ACHN (cell line): ENCODE measurements at places on chromosomes 5 and 9.

DNA sequence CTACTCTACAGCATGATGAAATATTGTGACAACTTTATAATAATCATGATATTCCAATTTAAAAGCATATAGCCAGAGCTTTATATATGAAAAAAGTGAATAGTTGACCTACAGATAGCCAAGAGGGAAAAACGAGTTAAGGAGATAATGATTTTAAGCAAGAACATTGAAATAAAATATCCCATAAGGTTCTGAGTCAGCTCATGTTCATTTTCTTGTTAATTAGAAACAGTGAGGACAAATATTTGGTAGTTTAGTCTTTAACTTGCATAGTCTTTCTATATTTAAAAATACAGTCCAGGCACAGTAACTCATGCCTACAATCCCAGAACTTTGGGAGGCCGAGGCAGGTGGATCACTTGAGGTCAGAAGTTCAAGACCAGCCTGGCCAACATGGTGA lies 55.8 kb upstream of the CDH6 start:
- no peak for DNase-seq

- DNase-seq = no peak
Observed at GRCh38 chr9:9395539-9395938, 1217.3 kb downstream of the PTPRD start.

DNA sequence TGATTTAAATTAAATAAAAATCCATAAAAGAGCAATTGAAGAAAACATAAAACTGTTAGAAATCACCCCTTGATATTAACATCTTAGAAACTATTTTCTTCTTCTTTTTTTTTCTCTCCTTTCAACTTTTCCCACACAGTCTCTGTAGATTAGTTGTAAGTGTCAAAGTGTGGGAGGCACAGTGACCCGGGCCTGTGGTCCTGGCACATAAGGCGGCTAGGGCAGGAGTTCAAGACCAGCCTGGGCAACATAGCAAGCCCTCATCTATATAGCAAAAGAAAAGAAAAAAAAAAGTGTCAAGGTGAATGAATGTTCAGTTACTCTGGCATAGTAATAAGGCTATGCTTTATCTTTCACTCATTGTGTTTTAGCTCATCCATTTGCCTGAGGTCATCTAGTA lies 14.2 kb downstream of the RORB start:
- DNase-seq = no peak

DNA sequence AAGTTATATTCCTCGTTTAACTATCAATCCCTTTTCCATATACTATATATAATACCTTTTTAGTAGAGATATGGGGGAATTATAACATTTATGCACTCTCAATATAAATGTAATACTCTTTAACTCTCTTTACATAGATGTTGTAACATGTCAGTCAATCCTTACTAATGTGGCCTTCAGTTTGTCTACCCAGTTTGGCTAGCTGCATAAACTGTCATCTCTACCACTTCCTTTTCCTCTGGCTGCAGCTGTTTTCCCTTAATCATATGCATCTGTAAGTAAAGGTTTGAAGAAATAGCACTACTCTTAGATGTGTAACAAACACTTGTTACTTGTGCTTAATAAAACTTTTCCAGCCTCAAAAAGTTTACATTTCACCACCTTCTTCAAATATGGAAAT lies 13.4 kb downstream of the ABHD17B start:
- no peak for DNase-seq

GRCh38 chr5:134085411-134085810 lies 29.1 kb upstream of the TCF7 start:
- DNase-seq = no peak

DNA sequence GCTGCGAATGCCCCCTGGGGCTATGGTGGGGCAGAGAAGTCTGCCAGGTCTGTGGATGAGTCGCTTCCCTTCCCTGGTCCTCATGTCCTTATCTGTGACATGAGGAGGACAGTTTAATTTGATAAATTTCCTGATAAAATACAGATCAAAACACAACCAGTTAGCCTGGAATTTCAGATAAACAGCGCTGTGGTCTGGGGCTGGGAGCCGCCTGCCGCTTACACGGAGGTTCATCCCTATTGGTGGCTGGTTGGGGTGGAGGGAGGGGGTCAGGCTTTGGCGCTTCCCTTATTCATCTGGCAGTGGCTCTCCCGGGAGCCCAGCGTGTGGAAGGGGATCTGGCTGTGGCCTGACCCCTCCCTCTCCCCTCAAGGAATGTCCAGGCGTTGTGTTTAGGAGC lies 17.9 kb downstream of the CRB2 start:
- no peak for DNase-seq

- no peak for DNase-seq
Observed at GRCh38 chr5:36001032-36001431, 9.8 kb upstream of the UGT3A1 start.

- no peak for DNase-seq
Observed at GRCh38 chr9:130104491-130105193, 50.9 kb downstream of the GPR107 start.

DNA sequence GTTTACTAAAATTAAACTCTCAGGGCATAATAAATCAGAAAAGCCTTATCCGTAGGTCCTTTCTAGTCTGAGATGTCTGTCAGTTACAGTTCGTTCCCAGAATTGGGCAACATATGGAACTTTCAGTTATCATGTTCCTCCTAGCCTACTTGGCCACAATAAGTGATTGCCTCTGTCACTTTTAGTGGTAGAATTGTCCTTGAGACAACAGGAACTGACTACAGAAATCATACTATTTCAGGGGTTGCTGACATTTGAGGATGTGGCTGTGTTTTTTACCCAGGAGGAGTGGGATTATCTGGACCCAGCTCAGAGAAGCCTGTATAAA lies 956 bp downstream of the ZNF189 start:
- DNase-seq = no peak

GRCh38 chr9:3863111-3863528 lies 337.3 kb upstream of the RFX3 start:
- peak; percentile 59 for DNase-seq

DNA sequence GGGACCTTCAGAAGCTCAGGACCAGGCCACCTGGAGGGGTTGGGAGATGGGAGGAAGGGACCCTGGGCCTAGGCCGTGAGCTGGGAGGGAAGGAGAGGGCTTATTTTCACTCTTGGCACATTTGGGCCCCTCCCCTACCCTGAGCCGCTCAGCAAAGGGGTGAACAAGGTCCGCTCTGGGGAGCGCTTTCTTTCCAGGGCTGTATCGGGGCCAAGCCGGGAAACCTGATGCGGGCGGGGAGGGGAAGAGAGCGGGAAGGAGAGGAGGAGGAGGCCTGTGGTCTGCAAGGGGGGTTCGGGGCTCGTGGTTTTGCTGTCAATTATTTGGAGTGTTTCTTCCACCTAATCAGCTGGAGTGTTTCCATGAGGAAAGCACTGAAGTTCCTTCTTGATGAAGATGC lies 62.7 kb upstream of the RXRA start:
- DNase-seq = no peak

GRCh38 chr5:42721484-42721883 lies 35.1 kb upstream of the CCDC152 start:
- DNase-seq = no peak

GRCh38 chr9:673966-674526 lies 167.5 kb upstream of the DMRT1 start:
- no peak for DNase-seq

GRCh38 chr5:92907938-92908606 lies 672.9 kb downstream of the NR2F1-AS1 start:
- no peak for DNase-seq

DNA sequence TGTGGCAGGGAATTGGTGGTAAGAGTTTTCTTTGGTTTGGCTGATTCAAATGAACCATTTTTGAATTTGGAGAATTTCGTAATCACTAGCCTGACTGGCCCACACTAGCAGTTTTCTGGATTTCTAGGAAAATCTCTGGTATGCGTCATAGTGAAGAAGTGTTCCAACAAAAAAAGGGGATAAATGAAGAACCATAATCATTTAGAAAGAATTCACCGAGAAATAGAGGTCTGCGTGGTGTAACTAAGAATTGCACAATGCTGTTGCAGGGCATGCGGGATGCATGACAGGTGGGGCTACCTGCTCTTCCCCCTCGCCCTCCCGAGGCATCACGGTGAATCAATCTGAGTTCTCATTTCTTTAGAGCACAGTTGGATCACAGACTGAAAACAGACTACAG lies 232.3 kb upstream of the PAPPA start:
- DNase-seq = no peak

- DNase-seq = no peak
Observed at GRCh38 chr5:124524552-124525232, 221.7 kb downstream of the ZNF608 start.

DNA sequence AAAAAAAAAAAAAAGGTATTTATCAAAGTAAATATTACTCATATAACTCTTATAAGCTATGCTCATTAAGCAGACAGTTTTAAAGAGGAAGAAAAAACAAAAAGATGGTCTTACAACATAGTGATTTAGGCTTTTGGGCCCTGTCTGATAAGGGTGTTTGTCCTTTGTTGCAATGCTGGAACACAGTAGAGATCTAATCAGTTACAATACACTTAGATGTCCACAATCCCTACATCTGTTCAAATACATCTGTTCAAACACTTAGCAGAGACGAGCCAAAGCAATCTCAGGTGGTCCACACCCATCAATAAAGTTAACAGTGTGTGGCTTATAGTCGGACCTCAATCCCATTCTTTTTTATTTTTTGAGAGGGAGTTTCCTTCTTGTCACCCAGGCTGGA lies 11.0 kb downstream of the PRXL2C start:
- no peak for DNase-seq

DNA sequence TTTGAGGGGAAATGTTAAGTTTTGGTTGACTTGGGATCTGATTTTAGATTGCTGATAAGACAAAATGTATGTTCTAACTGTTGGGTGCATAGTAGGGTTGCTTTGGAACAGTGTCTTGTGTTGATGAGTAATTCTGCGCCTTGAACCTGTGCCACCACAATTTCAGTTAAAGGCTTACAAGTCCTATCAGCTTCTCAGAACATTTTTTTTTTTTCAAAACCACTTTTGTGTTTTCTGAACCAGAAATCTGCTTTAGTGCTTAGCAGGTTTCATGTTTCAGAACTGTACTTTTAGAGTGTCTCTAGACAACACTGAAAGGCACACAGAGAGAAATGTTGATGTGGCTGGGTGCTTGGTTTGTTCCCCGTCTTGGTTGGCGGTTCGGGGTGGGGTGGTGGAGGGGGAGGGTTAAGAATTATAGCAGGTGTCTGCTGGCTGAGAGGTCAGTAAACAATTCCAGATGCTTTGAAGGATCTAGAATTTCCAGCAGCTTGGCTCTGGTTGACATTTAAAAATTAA lies 84.6 kb downstream of the ANKRD55 start:
- DNase-seq = no peak

GRCh38 chr5:87053146-87053545 lies 214.5 kb upstream of the RASA1 start:
- DNase-seq = no peak

DNA sequence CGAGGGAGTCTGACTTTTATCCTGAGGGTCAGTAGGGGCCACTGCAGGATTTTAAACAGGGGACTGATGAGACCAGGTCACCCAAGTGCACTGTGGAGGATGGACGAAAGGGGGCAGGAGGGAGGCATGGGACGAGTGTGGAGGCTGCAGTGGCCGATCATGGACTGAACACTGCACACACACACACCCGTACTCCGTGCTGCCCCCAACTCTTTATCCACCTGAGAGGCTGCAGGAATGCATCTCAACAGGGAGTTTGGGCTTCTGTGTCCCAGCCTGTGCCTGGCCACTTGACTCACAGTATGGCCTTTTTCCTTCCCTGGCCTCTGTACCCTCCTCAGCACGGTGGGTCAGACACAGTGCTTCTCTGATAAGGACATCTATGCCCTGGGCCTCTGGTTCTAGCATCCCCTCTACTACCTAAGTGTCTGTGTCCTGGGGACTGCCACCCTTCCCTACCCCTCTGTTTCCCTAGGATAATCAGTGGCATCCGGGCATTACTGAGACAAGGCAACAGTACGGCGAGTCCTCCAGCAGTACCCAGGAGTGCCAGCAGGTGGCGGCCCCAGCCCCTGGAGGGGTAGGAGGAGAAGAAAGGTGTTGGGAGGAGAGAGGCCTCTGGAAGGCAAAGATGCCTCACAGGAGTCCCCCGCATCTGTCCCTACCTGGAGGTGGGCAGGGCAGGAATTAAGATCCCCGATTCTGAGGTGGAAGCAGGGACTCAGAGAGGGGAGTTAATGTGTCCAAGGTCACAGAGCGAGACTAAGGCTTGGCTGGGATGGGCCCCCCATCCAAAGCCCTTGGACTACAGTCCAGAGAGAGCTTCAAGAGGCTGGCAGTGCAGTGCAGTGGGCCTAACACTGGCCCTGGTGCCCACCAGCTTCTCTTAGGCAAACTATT lies 5.1 kb upstream of the CDX1 start:
- DNase-seq = peak; percentile 75

DNA sequence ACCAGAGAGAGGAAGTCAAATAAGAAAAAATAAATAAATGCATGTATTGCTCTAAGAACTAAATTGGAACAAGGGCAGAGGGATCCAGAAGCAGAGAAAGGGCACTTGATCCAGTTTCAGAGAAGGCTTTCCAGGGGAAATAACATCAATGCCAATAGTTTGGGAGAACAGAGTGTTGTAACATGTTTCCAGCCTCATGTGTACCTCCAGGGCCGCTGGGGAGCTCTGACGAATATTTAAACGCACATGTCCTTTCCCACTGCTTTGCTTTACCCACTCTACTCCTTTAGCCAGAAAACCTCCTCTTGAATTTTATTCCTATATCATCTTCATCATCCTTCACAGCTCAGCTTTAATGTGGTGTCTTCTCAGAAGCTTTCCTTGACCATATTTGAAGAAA lies 233.7 kb downstream of the ENC1 start:
- DNase-seq = no peak

DNA sequence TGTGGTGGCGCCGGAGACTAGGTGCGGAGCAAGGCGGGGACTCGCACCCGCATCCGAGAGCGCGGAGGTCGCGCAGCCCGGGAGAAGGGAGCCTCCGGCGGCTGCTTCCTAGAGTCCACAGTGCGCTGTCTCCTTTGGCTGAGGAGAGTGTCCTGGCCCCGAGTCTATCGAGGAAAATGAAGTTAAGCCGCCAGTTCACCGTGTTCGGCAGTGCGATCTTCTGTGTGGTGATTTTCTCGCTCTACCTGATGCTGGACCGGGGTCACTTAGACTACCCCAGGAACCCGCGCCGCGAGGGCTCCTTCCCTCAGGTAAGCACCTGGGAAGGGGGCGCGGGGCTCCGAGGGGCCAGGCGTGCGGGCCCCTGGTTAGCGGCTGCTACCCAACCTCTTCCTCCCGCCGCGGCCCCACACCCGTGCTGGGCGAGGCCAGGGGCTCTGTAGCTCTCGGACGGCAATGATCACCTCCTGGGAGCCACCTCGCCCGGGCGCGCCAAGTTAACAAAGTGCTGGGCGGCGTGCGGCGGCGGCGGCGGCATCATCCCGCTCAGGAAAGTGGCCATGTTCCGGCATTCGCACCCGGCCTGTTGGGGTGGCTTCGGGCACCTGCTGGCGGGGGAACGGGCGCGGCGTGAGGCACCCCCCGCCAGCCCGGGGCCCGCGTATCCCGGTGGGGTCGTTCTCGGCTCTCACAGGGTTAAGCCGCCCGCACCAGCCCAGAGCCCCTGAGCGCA lies 681 bp downstream of the MAN2A1 start:
- DNase-seq = peak; percentile 42

GRCh38 chr5:44402084-44402483 lies 12.9 kb upstream of the FGF10 start:
- DNase-seq = no peak
